ENCODE measurements at places on chromosomes 16 and 17.

DNA sequence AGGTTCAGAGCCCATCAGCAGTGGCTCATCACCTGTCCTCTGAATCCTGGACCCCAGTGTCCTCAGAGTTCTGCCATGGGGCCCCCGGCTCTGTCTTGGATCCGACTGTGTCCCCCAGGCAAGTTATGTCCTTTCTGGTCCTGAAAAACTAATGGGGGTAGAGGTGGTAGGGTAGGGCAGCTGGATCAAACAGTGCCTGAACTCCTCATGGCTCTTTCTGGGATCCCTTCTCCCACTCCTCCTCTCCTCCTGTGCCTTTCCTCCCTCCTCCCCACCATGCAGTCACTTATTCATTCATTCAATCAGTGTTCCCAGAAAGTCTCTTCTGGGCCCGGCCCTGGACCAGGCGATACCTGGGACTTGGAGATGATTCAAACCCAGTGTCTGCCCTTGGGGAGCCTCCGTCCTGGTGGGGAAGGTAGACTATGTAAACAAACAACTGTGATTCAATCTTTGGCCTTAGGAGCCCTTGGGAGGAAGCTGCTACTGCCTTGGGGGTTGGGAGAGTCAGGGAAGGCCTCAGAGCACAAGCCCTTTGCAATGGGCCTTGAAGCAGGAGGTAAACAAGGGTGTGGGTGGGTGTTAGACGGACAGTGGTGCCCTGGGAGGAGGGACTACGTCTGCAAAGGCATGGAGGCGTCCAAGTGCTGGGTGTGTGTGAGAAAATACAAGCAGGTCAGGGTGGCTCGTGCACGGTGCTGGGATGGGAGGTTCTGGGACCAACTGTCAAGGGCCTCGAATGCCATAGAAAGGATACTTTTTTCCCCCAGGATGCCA lies 6.4 kb upstream of the FAM83G start:
- DNase-seq, result no peak

- DNase-seq, result no peak
Observed at GRCh38 chr16:9092282-9092977, 986 bp downstream of the HAPSTR1 start.

GRCh38 chr17:44093231-44093900 lies 22.8 kb downstream of the G6PC3 start:
- no peak for DNase-seq

- no peak for DNase-seq
Observed at GRCh38 chr17:78359997-78360370, at the start of gene SOCS3. Gene SOCS3, minus strand, starts transcription at chr17:78360077. Its CDS starts 982 bp downstream, at chr17:78359095.

- DNase-seq, result no peak
Observed at GRCh38 chr16:75952124-75952523, 225.8 kb upstream of the CPHXL start.

GRCh38 chr17:32835291-32835761 lies 41.6 kb downstream of the MYO1D start:
- no peak for DNase-seq

GRCh38 chr16:88387941-88388627 lies 5.3 kb downstream of the ZNF469 start:
- DNase-seq, result no peak

- no peak for DNase-seq
Observed at GRCh38 chr17:56506349-56506748, 87.2 kb upstream of the NOG start.

DNA sequence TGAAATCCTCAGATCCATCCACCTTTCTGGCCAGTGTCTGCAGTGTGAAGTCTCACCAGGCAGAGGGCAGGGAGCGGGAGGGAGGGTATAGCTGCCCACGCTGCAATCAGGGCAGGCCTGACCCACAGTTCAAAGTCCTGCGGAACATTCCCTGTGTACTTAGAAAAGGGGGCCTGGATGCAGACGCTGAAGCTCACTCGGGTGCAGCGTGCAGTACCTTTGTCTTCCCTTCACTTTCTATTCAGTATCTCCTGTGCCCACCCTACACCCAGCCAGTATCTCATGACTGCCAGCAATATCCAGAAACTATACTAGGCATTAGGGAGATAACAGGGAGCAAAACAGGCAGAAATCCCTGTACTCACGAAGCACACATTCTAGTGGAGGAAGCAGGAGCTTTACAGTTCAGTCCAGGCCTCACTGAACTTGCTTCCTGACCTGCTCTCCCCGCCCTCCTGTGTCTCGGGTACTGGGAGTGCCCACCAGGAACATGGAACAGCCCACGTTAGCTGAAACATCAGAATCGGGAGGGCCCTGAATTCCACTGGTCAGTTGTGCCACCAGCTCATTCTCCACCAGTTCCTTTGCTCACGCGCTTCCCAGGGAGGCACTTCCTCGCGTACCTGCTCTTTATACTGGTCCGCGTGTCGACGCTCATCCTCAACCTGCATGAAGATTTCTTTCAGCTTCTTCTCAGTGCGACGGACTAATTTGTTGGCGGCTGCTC lies 42.2 kb downstream of the NDEL1 start:
- no peak for DNase-seq

GRCh38 chr17:42519546-42520491 lies 16.2 kb upstream of the NAGLU start:
- no peak for DNase-seq
